ENCODE measurements at places on chromosomes 12 and 14.
A peak's percentile ranks its signal among the peaks of the same experiment; 100 is the strongest.

DNA sequence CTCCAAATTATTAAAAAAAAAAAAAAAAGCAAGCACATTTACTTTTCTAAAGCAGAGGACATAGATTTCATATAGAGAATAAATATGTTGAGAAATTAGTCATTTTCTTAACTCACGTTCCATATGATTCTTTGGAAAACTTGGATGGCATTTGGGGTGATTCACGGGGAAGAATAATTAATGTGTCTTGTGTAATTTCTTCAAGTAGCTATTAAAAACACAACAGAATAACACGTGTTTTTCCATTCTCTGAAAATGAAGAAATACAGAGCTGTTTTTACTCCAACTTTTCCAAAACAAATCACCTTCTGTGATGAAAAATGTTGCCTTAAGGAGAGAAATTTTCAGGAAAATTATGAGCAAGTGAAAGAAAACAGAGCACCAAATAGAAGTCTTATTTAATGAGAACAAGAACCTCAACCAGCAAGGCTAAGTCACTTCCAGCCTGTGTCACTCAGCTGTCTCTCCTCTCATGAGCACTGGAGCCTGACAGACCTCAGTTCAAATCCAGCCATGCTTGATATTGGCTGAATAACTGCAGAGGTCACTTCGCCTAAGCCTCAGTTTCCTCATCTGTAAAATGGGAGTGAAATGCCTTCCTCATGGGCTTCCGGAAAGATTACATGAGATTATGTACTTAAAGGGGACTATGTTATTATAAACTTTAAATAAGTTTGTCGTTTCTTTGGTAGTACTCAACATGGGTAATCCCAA, 42.8 kb upstream of the NUAK1 start:
- DNase-seq: no peak

DNA sequence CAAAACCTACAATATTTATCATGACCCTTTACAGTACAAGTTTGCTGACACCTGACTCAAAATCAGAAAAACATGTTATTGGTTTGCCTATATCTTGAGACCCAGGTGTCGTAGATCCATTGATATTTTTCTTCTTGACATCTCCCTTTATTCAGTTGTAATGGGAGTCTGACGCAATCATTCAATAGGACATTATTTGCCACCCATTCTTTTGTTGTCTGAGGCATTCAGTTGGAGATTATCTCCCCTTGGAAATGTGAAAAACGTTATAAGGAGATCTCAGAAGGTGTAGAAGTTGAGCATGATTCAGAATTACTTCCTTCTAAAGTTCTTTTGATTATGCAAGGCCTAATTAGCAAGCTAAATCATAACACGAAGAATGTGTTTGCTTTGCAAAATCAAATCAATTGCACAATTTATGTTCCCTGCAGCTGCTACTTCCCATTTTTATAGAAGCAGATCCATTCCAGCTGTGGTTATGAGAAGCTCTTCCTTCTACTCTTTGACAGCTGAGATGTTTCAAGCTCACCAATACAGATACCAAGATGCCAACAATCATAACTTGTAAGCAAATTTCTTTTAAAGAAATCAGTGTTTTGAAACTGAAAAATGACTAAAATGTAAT, 228.2 kb upstream of the SYT1 start:
- DNase-seq: no peak

GRCh38 chr12:131527736-131528135, 183.2 kb upstream of the SFSWAP start:
- DNase-seq: no peak

DNA sequence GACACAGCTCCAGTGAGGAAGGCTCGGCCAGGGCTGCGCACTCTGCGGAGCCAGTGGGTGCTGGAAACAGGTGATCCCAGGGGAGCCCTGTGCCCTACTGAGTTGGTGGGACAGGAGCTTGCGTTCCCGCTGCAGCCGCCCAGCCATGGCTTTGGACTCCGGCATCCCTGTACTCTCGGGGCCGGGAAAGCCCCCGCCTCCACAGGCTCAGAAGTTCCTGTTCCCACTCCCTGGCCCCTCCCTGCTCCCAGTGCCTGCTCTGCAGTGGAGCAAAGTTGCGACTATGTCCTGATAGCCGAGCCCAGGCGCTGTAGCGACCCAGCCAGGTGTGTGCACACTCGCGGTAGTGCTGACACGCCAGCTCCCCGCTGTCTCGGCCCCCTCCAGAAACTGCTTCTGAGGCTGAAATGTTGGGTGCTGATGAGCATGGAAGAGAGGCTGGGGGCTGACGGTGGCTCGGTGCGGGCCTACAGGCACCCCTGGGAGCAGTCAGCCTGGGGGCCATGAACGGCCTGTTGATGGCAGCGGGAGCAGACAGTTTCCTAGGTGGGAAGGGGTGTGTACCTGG, 344.6 kb upstream of the MGAT4C start:
- DNase-seq: no peak

GRCh38 chr12:21416511-21417121, 20.8 kb upstream of the PYROXD1 start:
- DNase-seq: no peak

GRCh38 chr14:76456200-76456599, 80.3 kb downstream of the ESRRB start:
- no peak for DNase-seq

GRCh38 chr14:66165337-66165736, 320.8 kb upstream of the CCDC196 start:
- DNase-seq: no peak

GRCh38 chr12:43861015-43861839, 25.3 kb downstream of the TMEM117 start:
- DNase-seq: no peak

GRCh38 chr12:83864054-83864453, 1048.5 kb downstream of the SLC6A15 start:
- DNase-seq: no peak

DNA sequence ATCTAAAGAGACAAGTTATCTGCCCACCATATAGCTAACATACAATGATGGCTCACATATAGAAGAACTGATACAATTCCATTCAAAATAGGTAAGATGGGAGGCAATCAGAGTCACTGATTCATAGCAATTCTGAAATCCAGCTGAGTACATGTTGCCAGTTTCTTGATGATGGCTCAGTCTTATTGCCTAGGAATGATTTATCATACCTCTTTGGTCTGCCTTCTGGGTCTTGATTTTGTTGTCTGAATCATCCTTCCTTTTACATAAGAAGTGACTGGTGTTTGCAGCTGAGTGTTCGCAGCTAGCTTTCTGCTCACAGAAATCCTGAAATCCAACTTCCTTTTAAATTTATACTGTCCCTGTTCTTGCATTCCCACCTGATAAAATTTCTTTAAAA, 463.2 kb upstream of the MGAT4C start:
- DNase-seq: no peak

DNA sequence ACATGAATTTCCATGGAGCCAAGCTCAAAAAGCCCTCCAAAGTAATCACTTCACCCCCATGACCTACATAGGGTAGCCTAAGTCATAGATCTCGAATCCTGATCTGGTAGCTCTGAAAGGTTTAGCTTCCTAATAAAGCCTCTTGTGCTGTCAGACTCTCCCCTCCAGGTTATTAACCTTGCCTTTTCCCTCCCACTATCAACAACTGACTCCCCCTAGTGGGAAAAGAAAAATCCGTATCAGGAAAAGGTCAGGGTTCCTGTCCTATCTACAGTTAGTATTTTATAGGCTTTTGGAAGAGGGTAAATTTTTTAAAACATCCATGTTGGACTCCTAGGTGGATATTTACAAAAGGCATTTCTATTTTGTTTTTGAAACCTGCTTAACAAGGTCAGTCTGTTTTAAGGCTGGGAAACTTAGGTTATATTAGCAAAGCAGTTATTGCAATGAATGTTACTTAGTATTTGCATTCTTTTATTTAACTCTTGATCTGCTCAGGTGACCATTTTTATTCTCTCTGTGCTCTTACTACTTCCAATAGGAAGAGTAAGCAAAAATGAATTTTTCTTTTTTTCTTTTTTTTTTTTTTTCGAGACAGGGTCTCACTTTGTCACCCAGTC, 8.0 kb downstream of the YY1 start:
- peak; percentile 2 for DNase-seq

GRCh38 chr12:123041042-123041531, 60.6 kb downstream of the ARL6IP4 start:
- DNase-seq: peak; percentile 53

DNA sequence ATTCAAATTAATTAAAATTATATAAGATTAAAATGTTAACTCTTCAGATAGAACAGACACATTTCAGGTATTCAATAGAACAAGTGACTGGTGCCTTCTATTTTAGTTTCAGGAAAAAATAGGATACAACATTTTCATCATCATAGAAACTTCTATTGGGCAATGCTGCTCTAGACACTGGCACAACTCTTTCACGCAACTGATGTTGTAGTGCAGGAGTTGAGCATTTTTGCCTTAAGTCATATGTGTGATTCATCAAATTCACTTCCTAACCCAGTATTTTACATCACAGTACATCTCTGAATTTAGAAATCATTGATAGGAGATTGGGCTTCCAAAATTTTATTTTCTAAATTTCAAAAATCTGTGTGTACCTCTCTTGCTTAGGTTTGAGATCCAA, 215.4 kb upstream of the DIO2 start:
- DNase-seq: no peak

DNA sequence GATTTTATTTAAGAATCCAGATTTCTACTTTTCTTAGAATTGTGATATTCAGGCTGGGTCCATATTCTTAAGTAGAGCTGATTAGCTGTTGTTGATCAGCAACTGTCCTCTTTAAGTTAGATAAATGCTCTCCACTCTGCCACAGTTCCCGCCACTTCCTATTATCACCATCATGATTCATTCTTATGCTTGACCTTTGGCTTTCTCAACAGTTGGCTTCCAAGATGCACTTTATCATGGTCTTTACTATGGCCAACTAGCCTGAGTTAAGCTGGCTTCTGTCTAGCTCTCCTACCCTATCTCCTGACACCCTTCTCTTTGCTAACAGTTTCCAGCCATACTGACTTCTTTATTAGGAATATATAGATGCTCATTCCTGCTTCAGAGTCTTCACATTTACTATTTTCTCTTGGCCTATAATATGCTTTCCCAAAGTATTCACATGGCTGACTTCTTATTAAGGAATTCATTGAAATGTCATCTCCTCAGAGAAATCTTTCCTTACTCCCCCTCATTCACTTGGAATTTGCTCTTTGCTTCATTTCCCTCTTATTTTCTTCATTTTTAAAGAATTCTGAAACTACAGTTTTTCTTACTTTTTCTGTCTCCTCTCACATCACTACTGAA, 149.0 kb upstream of the IGF1 start:
- no peak for DNase-seq

- no peak for DNase-seq
Observed at GRCh38 chr12:124364543-124364942, 69.7 kb downstream of the RFLNA start.

GRCh38 chr12:76445462-76445861, 97.2 kb upstream of the BBS10 start:
- no peak for DNase-seq

DNA sequence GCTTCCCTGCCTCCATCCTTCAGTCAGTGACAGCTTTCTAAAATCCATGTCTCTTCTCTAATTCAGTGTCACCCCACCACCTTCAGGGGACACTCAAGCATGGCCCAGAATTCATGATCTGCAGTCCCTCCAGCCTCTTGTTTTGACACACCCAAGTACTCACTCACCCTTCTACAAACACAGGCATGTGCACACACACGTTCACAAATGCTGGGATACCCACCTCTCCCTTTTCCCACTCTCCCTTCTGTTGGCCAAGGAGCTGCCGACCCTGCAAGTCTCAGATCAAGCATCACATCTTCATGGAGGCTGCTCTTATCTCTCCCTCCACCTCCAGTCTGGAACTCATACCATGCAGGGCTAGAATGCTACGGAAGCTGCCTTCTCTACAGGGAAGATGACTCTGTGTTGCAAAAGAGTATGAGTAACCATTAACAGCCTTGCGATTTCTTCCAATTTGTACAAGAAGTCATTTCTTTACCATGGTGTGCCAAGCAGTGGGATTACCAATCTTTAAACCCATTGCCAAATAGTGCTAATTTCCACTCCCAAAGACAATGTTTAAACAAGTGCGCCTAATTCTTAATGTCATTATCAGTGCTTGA, 196.1 kb downstream of the BCL11B start:
- no peak for DNase-seq

- no peak for DNase-seq
Observed at GRCh38 chr12:122738571-122738970, 7.9 kb upstream of the HCAR1 start.

DNA sequence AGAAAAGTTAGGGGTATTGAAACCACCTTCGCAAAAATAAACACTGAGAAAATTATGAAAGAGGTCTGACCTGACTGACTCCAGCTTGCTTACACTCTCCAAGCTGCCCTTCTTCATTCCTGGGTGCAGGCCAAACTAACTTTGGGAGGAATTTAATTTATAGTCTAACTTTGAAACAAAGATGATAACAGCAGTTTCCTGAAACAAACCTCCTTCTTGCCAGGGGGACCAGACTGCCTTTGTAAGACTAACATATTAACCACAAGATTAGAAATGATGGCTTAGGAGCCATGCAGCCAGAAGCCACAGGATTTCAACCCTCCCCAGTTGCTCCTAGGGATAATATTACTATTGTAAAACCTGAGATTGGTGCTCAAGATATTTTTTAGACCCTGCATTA, 13.8 kb upstream of the EEA1 start:
- no peak for DNase-seq

DNA sequence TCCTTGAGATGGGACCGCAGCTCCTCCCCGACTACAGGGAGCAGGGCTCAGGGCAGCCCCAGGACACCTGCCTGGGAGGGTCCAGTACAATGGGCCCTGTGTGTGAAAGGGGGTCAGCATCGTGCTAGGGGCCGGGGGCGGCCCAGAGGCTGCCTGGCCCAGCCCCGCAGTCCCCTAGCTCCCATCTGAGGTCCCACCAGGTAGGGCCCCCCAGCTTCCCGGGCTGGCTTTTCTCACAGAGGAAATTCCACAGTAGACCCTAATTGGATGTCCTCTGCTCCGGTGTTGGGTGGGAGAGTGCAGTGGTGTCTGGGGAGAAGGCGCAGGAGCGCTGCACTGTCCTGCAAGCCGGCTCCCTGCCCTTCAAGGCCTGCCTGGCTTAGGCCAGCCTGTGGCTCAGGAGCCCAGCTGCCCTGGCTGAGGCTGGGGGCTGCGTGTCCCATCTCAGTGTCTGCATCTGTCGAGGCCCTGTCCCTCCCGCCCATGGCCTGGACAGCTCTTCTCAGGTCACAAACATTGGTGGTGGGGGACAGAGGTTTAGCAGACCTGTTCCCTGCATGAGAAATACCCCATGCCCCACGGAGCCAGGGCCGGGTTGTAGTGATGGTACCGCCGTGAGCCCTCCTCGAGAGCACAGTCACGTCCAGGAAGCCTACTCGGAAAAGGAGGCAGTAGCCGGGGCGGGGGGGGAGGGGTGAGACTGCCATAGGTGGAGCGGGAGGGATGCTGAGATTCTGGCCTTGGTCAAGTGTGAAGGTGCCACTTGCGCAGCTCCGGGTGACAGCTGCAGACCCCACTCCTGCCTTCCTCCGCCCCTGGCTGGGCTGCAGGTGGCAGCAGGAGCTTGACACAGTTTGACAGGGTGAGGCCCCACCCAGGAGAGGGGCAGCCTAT, 11.6 kb downstream of the HIP1R start:
- DNase-seq: no peak

- no peak for DNase-seq
Observed at GRCh38 chr14:75492832-75493591, 29.3 kb upstream of the BATF start.

GRCh38 chr14:68744613-68745012, 48.3 kb downstream of the ZFP36L1 start:
- no peak for DNase-seq
